ENCODE measurements at places on chromosomes 13 and 19. TPM values are rescaled to one million over a fixed set of nuclear protein-coding genes. Genes with fewer than 3 reads are reported as not detected.

The UBXN6 gene
- 60.3 TPM for total RNA-seq

The EBPL gene
- total RNA-seq: 66.2 TPM

The SLC1A6 gene
- not detected for total RNA-seq

The NLRP5 gene
- total RNA-seq: 0.03 TPM

The ACP7 gene
- total RNA-seq: 0.06 TPM

The KLK15 gene
- not detected for total RNA-seq

The MAP4K1 gene
- 0.85 TPM for total RNA-seq

The KL gene
- total RNA-seq: 0.05 TPM

The SLC8A2 gene
- 0.38 TPM for total RNA-seq

The CCDC169 gene
- 0.28 TPM for total RNA-seq

The IL12RB1 gene
- not detected for total RNA-seq

The PRPF31 gene
- 119 TPM for total RNA-seq

The CABP5 gene
- total RNA-seq: not detected

The AP2S1 gene
- total RNA-seq: 290 TPM

The RXFP2 gene
- total RNA-seq: not detected

The HSPB6 gene
- total RNA-seq: not detected

The ZNF441 gene
- total RNA-seq: not detected

The EBI3 gene
- total RNA-seq: 3.1 TPM

The ZNF829 gene
- 0.37 TPM for total RNA-seq

The ZNF91 gene
- 0.60 TPM for total RNA-seq

The SLC10A2 gene
- total RNA-seq: not detected

The ZNF888 gene
- not detected for total RNA-seq

The LENG8 gene
- total RNA-seq: 82.7 TPM

The OR7C1 gene
- not detected for total RNA-seq

The PCP2 gene
- total RNA-seq: not detected

The IGSF23 gene
- total RNA-seq: 0.66 TPM

The GRIN2D gene
- 8.0 TPM for total RNA-seq

The PSG11 gene
- not detected for total RNA-seq

The TGFBR3L gene
- 2.1 TPM for total RNA-seq

The VRK3 gene
- total RNA-seq: 38.3 TPM

The RDH8 gene
- total RNA-seq: 0.27 TPM

The FCAR gene
- not detected for total RNA-seq

The CATSPERD gene
- total RNA-seq: not detected
